Body of pancreas (tissue), 4 donors: ENCODE measurements at places on chromosomes 7 and 10.

- no peak for DNase-seq
Measured at GRCh38 chr10:89283025-89283935, 18.6 kb upstream of the IFIT2 start.

DNA sequence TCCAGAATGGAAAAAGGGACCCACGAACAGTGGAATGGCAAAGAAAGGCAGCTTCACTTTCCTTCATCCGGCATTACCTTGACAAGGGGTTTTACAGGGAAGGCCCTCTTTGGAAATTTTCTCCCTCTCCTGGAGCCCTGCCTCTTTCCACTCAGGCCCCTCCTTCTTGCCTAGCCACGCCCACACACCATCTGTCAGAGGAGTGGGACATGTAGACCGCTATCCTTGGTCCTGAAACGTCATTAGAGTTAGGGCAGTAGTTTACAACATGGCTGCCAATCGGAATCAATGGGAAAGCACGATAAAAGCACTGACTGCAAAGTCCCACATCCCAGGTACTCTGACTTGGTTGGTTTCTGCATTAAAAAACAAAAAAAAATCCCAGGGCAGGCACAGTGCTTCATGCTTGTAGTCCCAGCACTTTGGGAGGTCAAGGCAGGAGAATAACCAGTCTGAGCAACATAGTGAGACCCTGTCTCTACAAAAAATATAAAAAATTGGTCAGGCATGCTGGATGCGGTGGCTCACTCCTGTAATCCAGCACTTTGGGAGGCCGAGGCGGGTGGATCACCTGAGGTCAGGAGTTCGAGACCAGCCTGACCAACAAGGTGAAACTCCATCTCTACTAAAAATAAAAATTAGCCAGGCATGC is 96.4 kb downstream of the MARCHF5 start:
- DNase-seq = peak; percentile 42

DNA sequence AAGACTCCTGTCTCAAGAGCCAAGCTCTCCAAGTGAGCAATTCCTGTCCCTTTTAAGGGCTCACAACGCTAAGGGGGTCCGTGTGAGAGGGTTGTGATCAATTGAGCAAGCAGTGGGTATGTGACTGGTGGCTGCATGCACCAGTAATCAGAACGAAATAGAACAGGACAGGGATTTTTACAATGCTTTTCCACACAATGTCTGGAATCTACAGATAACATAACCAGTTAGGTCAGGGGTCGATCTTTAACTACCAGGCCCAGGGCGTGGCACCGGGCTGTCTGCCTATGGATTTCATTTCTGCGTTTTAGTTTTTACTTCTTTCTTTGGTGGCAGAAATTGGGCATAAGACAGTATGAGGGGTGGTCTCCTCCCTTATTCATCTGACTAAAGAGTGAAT is 54.9 kb upstream of the SP4 start:
- no peak for DNase-seq

DNA sequence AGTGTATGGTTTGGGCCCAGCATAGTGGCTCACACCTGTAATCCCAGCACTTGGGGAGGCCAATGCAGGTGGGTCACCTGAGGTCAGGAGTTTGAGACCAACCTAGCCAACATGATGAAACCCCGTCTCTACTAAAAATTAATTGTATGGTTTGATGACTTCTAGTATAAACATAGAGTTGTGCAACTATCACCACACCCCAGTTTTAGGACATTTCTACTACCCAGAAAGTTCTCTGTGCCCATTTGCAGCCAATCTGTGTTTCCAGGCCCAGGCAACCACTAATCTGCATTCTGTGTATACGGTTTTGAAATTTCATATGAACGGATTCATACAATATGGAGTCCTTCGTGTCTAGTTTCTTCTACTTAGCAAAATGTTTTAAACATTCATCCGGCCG is 20.0 kb downstream of the CLIP2 start:
- DNase-seq = no peak

DNA sequence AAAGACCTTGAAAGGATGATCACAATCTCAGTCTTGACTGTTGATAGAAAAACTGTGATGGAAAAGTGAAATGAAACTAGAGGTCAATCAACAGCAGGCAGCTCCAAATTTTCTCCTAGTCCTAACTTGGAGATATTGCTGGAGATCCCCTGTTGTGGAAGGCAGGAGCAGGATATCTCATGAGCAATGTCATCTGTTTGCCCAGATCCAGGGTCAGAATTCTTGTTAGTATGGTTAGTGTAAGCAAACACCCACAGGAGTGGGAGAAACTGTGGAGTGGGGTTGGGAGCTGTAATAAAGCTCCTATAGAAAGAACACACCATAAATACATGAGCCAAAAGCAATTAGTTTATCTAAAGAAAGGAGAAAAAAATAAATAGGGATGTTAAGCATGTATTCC is 169.0 kb downstream of the AKR1D1 start:
- DNase-seq = no peak

GRCh38 chr7:137135654-137136350 is 207.7 kb downstream of the PTN start:
- no peak for DNase-seq

- DNase-seq = peak; percentile 11
Measured at GRCh38 chr10:125003146-125003900, 61.4 kb downstream of the ZRANB1 start.

DNA sequence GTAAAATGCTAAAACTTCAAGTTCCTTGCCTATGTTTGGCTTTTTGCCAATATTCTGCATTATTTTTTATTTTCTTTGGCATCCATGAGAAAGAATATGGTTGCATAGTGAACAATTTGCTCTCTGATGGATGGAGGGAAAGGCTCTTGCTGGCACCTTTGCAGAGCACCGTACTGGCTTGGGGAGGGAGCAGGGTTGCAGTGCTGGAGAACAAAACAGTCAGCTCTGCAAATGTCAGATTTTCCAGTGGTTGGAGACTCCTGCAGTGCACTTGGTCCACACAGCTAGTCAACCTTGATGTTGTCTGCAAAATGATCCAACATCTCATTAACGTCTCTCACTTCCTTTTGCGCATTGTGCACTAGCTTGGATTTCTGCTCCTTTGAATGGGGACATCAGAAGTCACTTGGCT is 100.8 kb downstream of the ANLN start:
- no peak for DNase-seq
